ENCODE measurements at places on chromosomes 5 and 9.

- no peak for DNase-seq
Measured at GRCh38 chr5:96433066-96433447, at the start of gene PCSK1. Gene PCSK1, minus strand, starts transcription at chr5:96433248. Its CDS starts 206 bp downstream, at chr5:96433042.

DNA sequence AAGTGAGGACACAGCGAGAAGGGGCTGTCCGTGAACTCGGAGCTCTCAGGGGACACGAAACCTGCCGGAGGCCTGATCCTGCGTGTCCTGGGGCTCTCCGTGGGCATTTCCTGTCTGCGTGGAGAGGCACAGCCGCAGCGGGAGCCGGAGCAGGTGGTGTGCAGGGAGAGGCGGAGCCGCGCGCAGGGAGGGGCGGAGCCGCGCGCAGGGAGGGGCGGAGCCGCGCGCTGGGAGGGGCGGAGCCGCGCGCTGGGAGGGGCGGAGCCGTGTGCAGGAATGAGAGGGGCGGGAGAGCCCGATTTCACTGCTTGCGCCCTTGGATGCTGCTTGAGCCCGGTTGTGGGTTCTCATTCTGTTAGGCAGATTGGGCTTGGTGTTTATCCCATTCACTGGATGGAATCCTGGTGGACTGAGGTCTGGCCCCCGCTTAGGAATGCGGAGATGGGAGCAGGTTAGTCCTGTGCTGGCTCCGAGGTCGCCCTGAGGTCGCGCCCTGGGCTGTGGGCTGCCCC is 26.7 kb downstream of the NDUFS6 start:
- peak; percentile 25 for DNase-seq

DNA sequence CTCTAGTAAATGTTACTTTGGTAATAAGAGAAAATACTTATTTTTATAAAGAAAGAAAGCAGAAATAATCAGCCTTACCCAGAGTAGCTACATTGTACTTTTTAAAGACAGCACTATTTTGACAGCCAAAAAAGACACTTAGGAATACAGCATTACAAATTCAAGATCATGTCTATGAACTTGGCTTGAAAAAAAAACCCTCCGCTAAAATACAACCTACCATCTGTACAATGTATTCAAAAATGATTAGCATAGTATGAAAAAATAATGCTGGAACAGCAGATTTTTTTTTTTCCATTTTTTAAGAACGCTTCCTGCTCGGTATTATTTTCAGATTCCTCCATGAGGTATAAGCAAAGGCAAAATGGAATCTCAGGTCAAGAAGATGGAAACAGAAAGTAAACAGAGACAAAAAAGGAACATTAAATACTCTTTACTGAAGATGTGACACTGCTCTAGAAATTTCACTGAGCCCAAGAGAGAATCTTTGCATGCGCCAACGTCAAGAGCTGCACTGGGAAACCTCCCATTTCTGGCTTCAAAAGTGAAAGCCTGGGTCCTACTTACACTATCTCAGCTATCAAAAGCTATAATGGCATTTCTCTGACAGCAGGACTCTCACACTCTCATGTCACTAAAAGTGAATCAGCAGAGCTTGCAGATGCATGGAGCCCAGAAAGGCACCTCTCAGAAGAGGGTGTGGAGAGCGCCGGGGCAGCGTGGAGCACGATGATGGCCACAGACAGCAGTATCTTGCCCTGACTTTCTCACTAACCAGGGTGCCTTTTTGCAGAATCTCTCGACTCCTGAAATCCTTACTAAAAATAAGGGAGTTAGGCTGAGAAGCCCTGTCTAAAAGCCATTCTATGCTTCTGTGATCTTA is 167.4 kb downstream of the ELAVL2 start:
- no peak for DNase-seq

DNA sequence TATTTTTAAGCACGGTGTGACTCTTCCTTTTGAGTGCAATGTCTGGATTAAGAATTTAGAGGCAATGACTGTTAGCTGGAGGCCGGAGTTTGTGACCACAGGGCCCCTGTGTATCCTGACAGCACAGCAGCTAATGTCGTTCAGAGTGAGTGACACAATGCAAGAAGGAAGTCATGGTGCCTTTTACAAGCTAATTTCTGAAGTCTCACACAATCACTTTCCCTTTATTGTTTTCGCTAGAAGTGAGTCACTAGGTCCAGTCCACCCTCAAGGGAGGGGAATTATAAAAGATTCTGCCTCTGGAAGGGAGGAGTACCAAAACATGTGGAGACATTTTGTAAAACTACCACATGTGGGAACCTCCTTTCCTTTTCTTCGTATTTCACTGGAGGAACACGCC is 185.5 kb upstream of the FGF10 start:
- DNase-seq, result no peak

DNA sequence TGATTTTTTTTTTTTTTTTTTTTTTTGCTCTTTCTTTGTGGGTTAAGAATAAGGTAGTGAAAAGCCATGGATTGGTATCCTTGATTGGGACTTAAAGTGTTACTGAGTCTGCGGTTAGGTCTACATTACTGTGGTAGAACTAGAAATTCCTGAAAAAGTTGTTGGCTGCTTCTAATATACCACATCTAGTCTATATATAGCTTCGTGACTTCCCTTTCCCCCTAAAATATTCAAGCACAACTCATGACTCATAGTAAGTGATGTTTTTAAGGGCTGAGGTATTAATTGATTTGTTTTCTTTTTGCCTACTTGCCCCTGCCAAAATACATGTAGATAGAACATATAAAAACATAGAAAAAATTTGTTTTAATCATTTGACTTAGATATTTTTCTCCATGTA is 247.6 kb downstream of the TMEM232 start:
- no peak for DNase-seq

DNA sequence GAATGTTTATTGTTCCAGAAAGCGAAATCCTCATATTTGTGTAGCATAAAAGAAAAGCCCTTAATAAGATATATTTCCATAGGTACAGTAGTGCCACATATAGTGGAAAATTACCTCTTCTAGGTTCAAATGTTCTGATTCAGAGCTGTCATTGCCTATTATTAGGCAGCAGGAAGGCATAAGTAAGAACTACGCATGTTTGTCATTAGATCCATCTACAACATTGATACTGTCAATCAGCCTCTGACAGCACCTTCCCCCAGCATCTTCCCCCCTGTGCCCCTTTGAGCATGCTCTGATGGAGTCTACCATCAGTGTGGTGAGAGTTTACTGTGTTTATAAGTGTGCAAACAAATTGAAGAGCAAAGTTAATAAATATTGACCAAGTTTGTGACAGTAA is 816.1 kb downstream of the TLE4 start:
- no peak for DNase-seq

GRCh38 chr9:112258106-112258505 is 75.3 kb downstream of the PTBP3 start:
- no peak for DNase-seq

DNA sequence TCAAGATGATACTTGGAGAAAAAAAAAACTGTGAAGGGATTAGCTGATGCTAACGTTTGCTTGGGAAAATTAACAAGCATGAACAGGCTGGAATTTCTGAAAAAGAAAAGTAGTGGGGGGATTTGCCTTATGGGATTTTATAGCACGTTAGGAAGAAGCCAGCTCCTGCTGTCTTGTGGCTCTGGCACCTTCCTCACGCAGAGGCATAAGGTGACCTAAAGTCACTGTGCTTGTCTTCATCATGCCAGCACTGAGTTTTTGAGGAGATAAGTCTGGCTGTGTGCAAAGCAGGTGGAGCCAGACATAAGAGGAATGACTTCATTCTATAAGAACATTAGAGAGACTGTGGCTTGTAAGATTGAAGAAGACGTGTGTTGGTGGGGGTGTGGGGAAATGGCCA is 94.4 kb upstream of the MAP1B start:
- no peak for DNase-seq

GRCh38 chr5:62909326-62909725 is 330.7 kb downstream of the LRRC70 start:
- no peak for DNase-seq

- no peak for DNase-seq
Measured at GRCh38 chr5:7930011-7930410, 61.1 kb downstream of the MTRR start.

- no peak for DNase-seq
Measured at GRCh38 chr5:9423571-9423970, 122.3 kb downstream of the SEMA5A start.

DNA sequence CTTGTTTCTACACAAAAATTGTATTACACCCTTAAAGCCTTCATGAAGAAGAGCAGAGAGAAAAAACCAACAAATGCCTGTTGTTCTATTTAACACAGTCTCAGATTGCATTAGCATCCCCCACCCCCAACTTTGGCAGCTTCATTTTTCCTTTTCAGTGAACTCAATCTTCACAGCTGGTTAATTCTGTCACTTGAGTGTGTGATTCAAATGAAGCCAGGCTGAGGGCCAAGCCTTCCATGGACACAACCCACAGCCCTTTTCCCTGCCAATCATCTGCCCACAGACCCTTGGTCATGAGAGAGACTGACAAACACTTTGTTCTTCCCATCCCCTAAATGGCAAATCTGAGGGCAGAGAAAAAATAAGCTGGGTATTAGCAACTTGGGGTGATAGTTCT is 217.5 kb upstream of the NMUR2 start:
- no peak for DNase-seq

- no peak for DNase-seq
Measured at GRCh38 chr5:35735718-35736117, 118.1 kb downstream of the SPEF2 start.

DNA sequence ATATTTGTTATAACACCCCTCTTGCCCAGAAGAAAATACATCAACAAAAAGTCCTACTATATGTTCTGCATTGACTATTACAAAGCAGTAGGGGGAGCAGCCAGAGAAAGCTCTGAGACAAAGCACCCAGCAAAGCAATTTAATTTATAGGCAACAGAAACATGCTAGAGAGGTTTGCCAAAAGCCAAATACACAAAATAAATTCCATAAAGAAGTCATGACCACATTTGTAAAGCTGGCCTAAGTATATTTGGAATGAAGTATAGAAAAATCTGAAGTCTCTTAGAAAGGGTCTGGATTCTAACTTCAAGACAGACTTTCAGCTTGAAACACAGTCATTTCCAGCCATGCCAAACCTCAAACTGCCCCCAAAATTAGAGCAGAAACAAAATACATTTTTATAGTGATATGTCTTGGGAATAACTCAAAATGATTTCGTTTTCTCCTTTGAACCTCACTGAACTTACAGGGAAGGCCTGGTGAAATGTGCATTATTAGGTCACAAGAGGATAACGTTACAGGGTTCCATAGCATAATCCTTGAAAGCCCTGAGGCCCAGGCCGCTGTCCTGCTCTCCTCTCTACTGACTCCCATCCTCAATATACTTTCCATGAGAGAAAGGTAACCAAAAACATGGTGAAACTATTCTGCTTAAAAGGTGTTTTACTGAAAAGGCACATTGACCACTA is 451.8 kb downstream of the RAB3C start:
- DNase-seq, result peak; percentile 4

- DNase-seq, result no peak
Measured at GRCh38 chr9:109870365-109870764, 90.4 kb downstream of the PALM2AKAP2 start.

GRCh38 chr9:81566074-81566698 is 123.2 kb downstream of the TLE1 start:
- no peak for DNase-seq

- no peak for DNase-seq
Measured at GRCh38 chr5:42621242-42621641, 135.4 kb upstream of the CCDC152 start.

- no peak for DNase-seq
Measured at GRCh38 chr9:125633116-125633745, 73.8 kb downstream of the MAPKAP1 start.

DNA sequence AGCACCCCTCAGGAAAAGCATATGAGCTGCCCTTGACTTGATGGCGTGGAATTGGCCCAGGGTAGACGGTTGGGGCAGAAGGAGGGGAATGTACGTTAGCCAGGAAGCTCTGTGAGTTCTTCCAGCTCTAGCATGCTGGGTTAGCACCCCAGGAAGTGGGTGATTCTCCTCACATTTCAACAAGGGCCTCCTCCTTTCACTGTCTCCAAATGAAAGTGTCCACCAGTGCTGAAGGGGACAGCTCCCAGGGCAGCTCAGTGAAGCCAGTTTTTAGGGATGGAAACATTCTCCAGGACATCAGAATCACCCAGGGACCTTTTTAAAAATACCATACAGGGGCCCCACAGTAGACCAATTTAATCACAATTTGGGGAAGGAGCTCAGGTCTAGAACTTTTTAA is 17.2 kb upstream of the AFAP1L1 start:
- no peak for DNase-seq

- DNase-seq, result no peak
Measured at GRCh38 chr5:15026011-15026893, 154.7 kb upstream of the ANKH start.

DNA sequence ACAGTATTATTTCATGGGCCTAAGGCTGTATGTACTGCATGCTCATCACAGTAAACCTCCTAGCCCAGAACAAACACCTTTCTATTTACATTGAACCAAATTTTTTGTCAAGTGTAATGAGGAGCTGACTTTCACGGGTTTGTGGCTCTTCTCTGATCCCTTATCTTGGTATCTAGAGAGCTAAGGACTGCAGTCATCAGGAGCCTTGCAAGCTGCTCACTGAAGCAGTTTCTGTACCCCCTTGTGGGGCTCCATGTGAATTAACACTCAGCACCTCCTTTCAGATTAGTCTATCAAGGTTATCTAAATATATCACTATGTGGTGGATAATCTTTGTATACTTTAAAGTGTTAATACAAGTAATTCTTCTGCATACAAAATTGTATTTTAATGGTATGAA is 108.2 kb downstream of the AUH start:
- DNase-seq, result no peak

DNA sequence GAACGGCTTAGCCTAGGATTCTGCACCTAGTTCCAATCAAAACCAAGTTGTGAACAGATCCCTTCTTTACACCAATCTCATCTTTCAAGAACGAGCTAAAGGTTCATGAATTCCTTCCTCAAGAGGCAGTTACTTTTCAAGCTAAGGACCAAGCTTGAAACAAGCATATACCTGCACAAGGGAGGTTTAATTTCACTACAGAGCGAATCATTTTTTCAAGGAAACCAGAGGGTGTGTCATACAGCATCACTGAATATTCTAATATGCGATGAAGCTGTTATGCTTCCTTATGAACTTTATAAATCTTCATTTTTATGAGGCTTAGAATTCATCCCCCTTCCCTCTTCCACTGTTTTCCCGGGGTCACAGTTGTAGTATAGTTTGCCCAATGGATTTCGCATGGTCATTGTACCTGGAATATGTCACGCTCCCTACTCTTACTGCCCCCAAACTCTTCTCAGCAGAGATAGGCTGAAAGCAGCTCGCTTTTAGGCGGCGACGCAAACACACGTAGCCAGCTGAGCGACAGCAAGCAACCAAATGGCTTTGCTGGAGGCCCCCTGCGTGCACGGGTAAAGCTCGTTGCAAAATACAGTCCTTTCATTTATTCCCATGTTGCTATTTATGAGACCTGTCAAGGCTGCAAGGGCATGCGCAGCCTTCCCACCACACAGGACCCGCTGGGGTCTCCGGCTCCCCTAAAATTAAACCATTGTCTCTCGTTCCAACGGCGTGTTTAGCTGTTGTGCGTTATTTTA is 832 bp downstream of the LMBRD2 start:
- no peak for DNase-seq

DNA sequence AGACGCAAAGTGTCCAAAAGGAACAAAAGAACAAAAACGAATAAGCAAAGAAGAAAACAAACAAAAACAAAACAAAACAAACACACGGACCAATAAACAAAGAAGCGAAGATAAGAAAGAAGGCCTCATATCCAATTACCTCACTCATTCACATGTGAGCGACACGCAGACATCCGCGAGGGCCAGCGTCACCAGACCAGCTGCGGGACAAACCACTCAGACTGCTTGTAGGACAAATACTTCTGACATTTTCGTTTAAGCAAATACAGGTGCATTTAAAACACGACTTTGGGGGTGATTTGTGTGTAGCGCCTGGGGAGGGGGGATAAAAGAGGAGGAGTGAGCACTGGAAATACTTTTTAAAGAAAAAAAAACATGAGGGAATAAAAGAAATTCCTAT is 28.3 kb upstream of the WWC1 start:
- no peak for DNase-seq
